ENCODE measurements at places on chromosomes 4 and X. TPM values are rescaled to one million over a fixed set of nuclear protein-coding genes. Genes with fewer than 3 reads are reported as not detected.

The PAGE5 gene
- not detected for total RNA-seq

The SYNPO2 gene
- 2.9 TPM for total RNA-seq

The GC gene
- total RNA-seq, result not detected

The TRPC5OS gene
- total RNA-seq, result not detected

The TFE3 gene
- 39.8 TPM for total RNA-seq

The REPS2 gene
- total RNA-seq, result 3.1 TPM

The DIPK2B gene
- total RNA-seq, result not detected

The CNGA1 gene
- total RNA-seq, result not detected

The CORIN gene
- 0.32 TPM for total RNA-seq

The TEC gene
- total RNA-seq, result 0.37 TPM

The DMRTC1B gene
- 1.8 TPM for total RNA-seq

The GAGE2A gene
- total RNA-seq, result not detected

The DDX53 gene
- not detected for total RNA-seq

The GASK1B gene
- total RNA-seq, result 0.07 TPM

The AVPR2 gene
- not detected for total RNA-seq

The HPSE gene
- 1.8 TPM for total RNA-seq

The TMEM156 gene
- total RNA-seq, result not detected

The FAM9B gene
- not detected for total RNA-seq

The FRMPD4 gene
- total RNA-seq, result 6.2 TPM

The ZCCHC4 gene
- total RNA-seq, result 7.4 TPM

The KCTD8 gene
- total RNA-seq, result 23.2 TPM

The RBM47 gene
- total RNA-seq, result 0.98 TPM

The LAMTOR3 gene
- total RNA-seq, result 39.1 TPM

The ERVMER34-1 gene
- total RNA-seq, result not detected

The MAGEC2 gene
- total RNA-seq, result not detected

The GIMD1 gene
- total RNA-seq, result not detected

The CLCN4 gene
- total RNA-seq, result 64.7 TPM
